ENCODE measurements at places on chromosomes 2 and 18.
A peak's percentile ranks its signal among the peaks of the same experiment; 100 is the strongest.

GRCh38 chr18:45865466-45865865 is 40.0 kb downstream of the SIGLEC15 start:
- no peak for DNase-seq

DNA sequence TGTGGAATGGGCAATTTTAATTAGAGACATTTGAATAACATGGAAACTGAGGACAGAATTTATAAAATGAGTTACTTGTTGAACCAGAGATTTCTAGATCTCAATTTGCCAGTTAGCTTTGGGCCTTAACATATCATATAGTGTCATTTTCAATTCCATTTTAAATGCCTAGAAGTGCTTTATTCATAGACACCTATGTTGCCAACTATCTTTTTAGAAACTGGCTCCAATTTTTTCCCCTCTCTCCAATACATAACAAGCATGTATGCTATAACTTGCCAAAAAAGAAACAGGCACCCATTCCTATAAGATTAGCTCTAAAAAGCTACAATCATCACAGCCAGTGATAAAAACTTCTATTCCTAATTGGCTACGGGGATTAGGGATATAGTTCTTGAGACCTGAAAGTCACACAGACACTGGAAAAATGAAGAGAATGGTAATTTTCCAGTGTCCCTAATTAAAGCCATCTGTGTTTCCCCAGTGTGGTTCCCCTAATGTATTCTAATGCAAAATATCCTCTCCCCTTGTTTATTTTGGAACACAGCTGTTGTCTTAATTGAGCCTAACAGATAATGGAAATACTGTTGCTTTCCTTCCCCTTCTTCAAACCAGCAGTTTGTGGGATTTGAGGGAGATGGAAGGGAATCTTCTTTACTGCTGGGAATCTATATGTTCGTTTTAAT is 205.5 kb upstream of the FSHR start:
- DNase-seq, result no peak

DNA sequence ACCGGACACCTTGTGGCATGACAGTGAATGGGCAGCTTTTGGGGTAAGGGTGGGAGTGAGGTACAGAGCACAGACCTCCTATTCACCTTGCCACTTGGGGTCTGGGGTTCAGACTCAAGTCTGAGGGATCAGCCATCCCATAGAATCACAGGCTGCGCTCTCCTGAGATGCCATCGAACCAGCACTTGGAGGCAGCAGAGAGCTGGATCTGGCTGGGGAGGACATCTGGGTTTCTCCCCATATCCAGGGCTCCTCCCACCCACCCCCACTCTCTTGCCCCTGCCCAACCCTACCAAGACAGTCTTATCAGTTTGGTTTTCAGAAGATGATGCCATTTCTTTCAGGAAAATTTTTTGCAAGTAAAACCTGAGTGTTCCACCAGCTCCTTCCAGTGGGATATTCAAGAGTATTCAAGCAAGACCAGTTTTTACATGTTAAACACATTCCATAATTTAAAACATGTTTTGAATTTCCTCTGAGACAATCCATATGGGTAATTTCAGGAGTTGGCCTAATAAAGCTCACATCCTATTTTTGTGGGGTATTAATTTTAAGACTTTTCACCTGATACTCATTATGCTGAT is 29.2 kb upstream of the TEX44 start:
- DNase-seq, result peak; percentile 85

GRCh38 chr2:38464971-38465788 is 88.1 kb upstream of the ATL2 start:
- no peak for DNase-seq

DNA sequence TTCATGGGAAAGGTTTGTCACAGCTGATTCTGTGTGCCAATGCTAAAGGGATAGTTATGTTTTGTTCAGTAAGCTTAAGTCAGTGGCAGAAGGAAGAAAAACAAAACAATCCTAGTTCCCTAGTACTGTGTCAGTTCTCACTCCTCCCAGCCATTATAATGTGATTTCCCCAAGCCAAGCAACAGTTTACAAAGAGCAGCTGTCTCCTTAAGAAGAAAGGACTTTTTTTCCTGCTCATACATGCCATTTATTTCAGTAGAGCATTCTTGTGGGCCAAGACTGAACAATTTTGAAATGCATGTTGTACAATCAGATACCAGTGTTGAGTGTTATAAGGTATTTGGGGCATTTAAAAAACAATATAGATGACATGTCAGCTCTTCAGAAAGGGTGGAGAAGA is 52.1 kb downstream of the NEMP2 start:
- no peak for DNase-seq

GRCh38 chr2:177153805-177154204 is 58.8 kb upstream of the HNRNPA3 start:
- DNase-seq, result no peak

DNA sequence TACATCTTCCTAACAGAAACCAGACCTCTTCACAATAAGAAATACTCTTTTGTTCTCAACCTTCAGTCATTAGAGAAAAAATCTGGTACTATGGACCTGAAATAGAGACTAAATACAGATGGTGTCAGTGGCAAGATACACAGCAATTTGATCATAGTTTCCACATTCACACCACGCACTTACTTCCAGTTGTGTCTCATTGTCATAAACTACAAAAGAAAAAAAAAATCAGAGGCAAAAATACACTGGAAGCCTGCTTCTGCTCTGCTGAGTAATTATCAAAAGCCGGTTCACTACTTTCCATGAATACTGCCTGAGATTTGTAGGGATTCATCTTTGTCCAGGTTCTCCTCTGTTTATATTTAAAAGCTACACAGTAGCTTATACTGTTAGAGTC is 182.6 kb downstream of the PID1 start:
- no peak for DNase-seq

DNA sequence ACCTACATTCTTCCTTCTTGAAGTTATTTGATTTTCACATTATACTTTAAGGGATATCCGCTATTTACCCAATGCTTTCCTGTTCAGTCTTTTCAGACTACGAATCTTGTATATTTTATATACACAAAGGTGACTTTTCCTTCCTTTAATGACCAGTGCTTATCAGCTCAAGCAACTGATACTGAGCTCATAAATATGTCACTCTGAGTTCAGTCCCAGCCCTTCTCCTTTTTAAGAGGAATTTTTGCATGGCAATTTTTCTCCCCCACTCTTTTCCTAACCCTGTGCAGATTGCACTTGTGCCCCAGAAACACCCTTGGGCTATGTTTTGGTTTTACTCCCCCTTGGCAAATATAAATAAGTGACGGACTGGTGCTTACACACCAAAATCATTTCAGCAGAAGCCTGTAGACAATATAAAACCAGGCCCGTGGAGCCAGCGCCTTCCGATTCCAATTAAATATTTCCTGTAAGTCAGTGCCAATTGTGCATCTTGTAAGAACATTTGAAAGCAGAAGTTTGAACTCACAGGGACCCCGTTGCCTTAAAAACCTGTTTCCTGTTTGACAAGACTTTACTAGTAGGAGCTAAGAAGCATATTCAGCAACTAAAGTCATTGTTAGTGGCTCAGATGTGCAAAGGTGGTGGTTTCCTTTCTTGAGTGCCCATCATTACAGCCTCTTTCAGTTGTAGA is 66.3 kb upstream of the GATA6 start:
- peak; percentile 40 for DNase-seq

DNA sequence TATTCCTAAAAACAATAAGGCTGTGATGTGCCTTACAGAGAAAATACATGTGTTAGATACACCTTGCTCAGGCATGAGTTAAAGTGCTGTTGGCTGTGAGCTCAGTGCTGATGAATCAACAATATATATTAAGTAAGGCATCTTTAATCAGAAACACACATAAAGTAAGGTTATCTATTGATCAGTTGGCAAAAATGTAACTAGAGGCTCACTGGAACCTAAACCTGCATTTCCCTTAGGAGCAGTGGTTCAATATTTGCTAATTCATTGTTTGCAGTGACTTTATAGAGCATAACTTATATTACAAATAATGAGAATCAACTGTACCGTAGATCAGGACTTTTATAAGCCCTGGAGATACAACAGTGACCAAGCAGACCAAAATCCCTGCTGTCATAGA is 77.0 kb upstream of the CYP1B1 start:
- DNase-seq, result no peak

DNA sequence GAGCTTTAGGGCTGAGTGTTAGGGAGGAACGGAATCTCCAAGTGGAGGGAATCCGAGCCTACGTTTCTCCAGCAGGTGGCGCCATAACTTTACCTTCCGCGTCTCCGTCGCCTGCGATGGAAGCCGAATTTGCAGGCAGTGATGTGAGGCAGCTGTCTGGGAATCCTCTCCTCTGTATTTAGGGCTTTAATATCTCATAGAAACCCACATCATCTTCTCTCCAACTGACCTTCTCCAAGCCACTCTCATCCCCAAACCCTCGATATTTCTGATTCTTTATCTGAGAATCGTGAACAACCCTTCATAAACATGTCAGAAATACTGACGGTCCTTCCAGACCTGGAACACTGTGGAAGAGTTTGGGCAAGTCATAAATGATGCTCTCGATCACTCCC is 27.5 kb downstream of the SIX2 start:
- DNase-seq, result peak; percentile 83

GRCh38 chr2:200095436-200095835 is 140.1 kb downstream of the MAIP1 start:
- DNase-seq, result no peak

- peak; percentile 57 for DNase-seq
These were observed 1.3 kb downstream of the SDC1 start for GRCh38 chr2:20223407-20224163.

DNA sequence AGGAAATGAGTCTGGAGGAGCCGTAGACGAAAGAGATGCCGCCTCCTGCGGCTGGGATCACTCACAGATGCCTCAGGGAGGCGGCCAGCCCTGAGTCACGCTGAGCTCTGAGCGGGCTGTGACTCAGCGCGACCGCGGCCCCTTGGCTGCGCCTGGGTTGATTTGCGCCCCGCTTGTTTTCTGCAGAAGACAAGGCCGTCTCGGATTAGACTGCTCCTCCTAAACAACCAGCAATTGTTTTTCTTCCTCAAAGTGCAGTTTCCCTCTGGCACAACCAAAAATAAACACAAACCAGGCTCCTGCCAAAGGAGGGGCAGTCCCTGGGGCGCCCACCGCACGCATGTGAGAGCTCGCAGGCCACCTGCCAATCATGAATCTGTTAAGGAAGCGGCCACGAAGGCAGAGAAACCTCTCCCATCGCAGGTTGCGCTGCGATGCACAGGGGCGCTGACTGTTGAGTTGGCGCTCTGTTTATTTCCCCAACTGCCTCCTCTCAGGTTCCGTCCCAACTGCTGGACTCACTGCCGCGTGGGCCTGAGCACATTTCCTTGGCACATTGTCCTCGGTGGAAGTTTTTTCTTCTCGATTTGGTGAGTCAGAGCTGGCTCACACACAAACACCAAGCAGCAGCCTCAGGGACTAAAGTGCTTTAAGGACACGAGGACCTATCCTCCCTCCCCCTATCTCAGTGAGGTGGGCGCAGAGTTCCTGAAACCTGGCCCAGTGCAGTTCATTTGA is 85.2 kb upstream of the NDUFV2 start:
- peak; percentile 96 for DNase-seq

GRCh38 chr2:241129086-241129871 is 20.0 kb downstream of the PASK start:
- no peak for DNase-seq

GRCh38 chr2:8059255-8059654 is 622.6 kb upstream of the ID2 start:
- DNase-seq, result no peak

DNA sequence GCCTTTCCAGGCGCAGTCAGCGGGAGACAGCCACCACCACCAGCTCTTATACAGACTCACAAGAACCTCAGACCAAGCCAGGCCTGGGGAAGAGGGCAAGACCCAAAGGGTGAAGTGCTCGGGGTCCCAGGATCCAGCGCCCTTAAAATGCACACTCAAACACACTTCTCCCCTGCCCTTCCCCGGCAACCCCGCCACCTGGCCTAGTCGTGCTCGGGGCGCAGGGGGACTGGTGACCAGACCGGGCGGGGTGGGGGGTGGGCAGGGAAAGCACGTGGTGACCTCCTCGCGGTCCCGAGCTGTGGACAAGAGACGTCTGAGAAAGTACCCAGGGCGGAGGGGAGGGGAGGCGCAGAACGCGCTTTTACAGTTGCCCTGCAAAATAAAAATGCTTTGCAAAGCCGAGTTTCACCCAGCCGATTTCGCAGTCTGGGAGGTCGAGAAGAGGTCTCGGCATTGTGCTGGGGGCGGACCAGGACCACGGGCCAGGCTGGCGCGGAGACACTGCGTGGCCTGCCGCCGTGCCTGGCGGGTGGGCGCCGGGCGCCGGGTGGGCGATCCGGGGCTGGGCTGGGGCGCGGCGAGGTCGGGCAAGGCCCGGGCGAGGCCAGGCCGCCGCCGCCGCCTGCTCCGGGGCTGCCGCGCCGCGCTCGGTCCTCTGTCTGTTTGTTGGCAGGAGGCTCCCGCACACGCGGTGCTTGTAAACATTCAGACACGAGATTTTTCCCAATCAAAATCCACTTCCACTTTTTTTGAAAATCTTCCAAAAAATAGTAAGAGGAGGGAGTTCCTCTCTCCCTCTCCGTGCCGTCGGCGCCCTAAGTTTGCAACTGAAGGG is 2.0 kb downstream of the BCL11A start:
- peak; percentile 80 for DNase-seq

DNA sequence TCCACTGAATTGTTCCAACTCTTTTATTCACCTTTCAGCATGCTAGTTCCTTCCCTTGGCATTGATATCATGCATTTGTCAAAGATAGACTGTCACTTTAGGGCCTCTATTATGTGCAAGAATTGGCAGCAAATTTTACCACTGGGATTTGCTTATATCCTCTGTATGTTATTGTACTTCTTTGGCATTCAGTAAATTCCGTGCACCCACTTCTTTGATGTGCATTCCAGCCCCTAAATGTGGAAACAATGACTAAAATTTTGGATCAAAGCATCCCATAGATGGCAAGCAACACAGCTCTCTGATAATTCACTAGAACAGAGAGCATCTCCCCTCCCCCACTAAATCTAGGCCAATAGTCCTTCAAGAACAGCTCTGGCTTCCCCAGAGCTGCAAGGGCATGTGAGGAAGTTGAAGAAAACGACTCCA is 399.0 kb upstream of the HNRNPA3 start:
- DNase-seq, result no peak

GRCh38 chr18:73859837-73860397 is 287.7 kb downstream of the FBXO15 start:
- no peak for DNase-seq

- no peak for DNase-seq
These were observed 203.2 kb upstream of the MEX3C start for GRCh38 chr18:51400721-51401120.

GRCh38 chr2:20317197-20317596 is 33.4 kb downstream of the PUM2 start:
- DNase-seq, result no peak

DNA sequence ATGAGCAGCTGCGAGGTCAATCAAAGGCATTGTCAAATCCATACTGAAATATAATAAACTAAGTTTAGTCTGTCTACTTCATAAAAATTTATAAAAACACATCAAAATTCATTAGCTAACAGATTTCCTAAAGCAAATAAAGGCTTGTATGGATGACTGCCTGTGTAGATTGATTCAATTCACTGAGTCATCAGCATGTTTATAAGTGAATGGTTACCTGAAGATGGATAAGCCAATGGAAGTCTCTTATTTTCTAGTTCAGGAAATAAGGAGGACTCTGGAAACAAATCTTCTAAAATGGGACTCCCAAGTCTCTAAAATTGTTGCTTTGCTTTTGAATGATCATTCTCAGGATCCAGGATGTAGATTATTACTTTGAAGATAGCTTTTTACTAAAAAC is 57.0 kb upstream of the HNRNPA3 start:
- no peak for DNase-seq

GRCh38 chr2:69013142-69013839 is at the start of gene ANTXR1:
Gene ANTXR1 (plus strand): TSS chr2:69013179. CDS start chr2:69013500, 321 bp downstream.
- DNase-seq, result peak; percentile 57
